ENCODE measurements at places on chromosomes 12 and 14. TPM values are rescaled to one million over a fixed set of nuclear protein-coding genes. Genes with fewer than 3 reads are reported as not detected.

Gene TMEM121
- 4.4 TPM for total RNA-seq

DNA sequence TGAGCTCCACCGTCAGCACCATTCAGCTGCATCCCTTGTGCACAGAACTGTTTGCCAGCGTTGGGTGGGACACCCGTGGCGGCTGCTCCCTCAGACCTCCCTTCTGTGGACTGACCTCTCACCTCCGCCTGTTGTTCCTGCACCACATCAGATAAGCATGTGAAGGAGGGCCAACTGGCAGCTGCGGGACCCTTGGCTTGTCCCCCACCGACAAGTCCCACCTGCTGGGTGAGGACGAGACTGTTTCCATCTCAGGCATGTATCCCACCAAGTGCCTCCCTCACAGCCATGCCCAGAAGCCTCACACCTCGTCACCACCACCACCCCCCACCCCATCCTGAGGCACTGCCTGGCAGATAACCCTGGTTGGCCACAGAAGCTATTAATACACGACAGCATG is 18.6 kb upstream of the TEAD4 start:
- H3K4me1 ChIP-seq, result peaks cover 10% of the 10 kb centered on the region
- no peak for DNase-seq
- no peak overlapping the region for H3K4me3 ChIP-seq
- no peak overlapping the region for H3K27ac ChIP-seq
- no peaks in the 10 kb centered on the region for H3K27me3 ChIP-seq

Gene IFNG-AS1
- 0.69 TPM for total RNA-seq

GRCh38 chr14:22386924-22387775 is 201.9 kb downstream of the DAD1 start:
- no peak overlapping the region for H3K27ac ChIP-seq
- H3K4me1 ChIP-seq, result no peaks in the 10 kb centered on the region
- DNase-seq, result no peak
- H3K4me3 ChIP-seq, result no peak overlapping the region
- H3K36me3 ChIP-seq, result no peaks in the 10 kb centered on the region

All from heart left ventricle (tissue), 16 donors.